Putamen (tissue), 1 donor: ENCODE measurements at places on chromosomes 4 and X.
A peak's percentile ranks its signal among the peaks of the same experiment; 100 is the strongest.

GRCh38 chr4:76974150-76974549 lies 24.6 kb downstream of the SEPTIN11 start:
- no peak for DNase-seq

DNA sequence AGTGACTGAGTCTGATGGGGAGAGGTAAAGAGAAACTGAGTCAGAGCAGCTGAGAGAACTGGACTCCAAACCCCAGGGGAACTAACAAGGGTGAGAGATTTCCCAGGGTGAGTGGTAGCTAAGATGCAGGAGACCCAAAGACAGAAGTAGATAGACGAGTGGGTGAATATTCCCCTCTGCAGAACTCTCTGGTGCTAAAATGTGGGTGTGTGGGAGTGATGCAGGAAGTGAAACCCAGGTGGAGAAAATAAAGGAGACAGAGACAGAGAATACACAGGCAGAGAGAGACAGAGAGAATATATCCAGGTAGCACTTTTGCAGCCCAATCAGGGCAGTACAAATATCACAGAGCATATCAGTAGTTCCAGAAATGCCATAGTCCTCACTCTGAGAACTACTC lies 212.5 kb upstream of the ZIC3 start:
- no peak for DNase-seq

DNA sequence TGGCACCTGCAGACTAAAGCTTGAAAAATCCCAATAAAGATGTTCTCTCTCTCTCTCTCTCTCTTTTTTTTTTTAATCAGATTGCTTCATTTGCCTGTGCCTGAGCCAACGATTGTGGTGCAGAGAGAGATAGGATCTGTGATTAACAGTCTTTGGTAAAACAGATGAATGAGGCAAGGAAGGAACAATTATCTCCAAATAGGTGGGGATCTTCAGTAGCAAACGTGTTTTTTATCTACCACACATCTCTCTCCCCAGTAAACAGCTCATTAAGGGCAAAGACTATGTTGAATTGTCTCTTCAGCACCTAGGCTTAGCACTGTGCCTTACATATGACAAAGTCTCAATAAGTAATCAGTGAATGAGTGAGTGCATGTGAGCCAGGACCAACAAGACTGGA lies 96.3 kb downstream of the SMIM20 start:
- no peak for DNase-seq

DNA sequence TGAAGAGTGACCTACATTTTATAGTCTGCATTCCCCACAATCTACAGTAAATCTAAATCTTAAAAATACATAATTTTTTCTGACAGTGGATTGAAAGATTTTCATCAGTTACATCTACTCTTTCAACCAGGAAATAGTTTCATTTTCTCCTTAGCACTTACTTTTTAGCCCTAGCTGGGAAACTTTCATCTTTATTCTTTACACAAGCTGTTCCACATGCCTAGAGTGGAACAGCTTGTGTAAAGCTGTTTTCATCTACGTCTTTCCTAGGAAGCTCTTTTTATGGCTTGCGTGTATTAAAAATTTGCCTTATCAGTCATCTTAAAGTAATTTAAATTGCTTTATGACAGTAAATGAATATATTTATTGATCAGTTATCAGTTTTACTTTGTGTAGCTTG lies 40.5 kb downstream of the RBPJ start:
- no peak for DNase-seq

DNA sequence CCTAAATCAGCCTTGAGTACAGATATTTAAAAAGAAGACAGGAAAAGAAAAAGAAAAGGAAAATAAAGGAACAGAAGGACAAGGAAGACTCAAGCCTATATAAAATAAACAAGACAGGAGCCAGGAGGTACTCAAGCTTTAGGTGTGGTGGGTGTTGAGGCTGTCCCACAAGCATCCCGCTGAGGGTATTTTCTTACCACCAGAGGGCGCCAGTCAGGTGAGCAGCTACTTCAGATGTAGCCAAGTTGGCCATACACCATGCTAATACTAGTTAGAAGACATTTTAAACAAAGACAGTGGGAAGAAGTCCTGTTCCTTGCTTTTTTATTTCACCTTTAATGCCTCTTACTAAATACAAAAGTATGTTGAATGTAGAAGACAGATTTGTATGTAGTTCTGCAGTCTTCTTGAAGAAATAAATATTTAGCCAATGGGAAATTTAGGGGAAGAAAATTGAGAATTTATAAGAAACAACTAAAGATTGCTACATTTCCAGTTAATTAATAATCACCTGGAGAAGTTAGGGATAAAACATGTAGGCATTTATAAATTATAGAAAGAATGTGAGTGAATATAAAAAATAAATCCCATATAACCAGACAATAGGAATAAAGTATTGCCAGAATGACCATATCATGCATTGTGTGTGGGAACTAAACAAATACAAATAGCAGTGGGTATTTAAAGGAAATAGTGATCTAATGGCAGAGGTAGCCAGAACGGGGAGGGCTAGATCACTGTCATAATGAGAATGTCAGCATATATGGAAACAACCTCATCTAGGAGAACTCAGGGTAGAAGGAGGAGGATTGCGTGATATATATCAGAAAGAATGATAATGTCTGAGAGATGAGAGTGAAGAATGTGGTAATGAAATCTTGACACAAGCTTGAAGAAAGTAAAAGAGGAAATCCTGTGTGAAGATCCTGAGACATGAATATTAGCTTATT lies 71.0 kb downstream of the MTHFD2L start:
- no peak for DNase-seq

DNA sequence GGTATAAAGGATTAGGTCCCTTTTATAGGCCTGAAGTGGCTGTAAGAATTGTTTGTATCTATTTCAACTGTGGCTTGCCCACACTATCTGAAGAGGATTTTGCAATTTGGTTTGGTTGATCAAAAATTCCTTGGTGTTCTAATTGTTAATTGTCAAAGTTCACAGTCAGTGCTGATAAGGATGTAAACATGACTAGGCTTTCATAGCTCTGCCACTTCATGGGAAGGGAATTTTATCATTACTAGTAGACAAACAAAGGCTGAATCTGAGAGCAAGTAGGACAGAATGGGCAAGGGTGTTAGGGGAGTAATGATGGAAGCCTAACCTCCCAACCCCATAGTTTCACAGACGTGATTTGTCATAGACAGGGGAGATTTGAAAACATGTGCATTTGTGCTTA lies 1131.7 kb downstream of the SH3BGRL start:
- DNase-seq, result no peak

- DNase-seq, result no peak
Observed at GRCh38 chrX:14932136-14932535, 58.9 kb downstream of the MOSPD2 start.

- no peak for DNase-seq
Observed at GRCh38 chrX:19893727-19894126, 6.3 kb upstream of the SH3KBP1 start.

GRCh38 chr4:151658959-151659600 lies 101.7 kb downstream of the GATB start:
- DNase-seq, result no peak

- DNase-seq, result no peak
Observed at GRCh38 chr4:14059006-14059405, 431.5 kb upstream of the BOD1L1 start.

DNA sequence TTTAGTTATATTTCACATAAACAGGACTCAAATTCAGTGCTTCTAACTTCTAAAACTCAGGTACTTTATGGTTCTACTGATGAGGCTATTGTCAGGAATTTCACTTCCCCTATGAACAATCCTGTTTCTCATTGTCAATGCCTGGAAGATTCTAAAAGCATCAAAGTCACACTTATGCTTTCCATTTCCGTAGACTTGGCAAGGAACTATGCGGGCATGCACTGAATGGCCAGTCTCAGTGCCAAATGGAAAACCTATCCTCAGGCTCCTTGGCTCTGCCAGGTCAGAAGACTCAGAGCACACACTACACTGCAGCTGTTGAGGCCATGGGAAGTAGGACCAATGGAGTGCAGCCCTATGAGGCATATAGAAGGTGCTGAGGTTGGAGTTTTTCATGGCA lies 97.0 kb upstream of the PTPN13 start:
- DNase-seq, result peak; percentile 24

GRCh38 chr4:137467537-137467936 lies 64.8 kb downstream of the PCDH18 start:
- DNase-seq, result no peak

DNA sequence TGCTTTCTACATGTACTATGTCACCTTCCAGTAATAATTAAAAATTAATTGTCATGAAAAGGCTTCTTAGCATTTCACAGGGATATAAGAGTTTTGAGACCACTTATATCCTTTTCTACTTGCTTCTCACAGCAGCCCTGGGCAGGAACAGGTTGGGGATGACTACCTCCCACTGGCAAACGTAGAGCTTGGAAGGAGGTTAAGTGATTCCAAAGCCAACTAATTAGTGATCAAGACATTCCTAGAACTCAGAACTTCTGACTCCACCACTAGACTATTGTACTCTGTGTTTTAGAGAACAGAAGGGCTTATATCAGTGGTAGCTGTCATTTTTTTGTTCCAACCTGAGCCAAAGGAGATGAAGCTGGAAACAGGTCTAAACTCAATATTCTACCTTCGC lies 364.5 kb upstream of the BOD1L1 start:
- DNase-seq, result no peak

DNA sequence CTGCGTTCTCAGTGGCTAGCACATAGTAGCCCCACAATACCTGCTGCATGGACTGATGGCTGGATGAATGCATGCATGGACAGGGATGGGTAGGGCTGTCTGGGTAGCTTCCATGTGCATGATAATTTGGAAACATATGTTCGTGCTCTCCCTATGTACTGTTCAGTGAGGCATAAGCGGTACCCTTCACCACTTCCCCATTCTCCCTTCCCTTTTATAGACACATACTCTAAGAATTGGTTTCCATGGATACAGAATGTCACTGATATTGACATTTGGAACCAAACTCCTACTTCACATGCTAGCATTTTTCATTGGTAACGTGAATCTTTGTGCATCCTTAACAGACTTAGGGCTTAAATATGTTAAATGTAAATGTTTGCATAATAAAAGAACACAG lies 20.4 kb downstream of the USP46 start:
- no peak for DNase-seq
